Naive thymus-derived CD4-positive, alpha-beta T cell (primary cell): ENCODE measurements at places on chromosomes 2 and 18. TPM values are rescaled to one million over a fixed set of nuclear protein-coding genes. Genes with fewer than 3 reads are reported as not detected.

DNA sequence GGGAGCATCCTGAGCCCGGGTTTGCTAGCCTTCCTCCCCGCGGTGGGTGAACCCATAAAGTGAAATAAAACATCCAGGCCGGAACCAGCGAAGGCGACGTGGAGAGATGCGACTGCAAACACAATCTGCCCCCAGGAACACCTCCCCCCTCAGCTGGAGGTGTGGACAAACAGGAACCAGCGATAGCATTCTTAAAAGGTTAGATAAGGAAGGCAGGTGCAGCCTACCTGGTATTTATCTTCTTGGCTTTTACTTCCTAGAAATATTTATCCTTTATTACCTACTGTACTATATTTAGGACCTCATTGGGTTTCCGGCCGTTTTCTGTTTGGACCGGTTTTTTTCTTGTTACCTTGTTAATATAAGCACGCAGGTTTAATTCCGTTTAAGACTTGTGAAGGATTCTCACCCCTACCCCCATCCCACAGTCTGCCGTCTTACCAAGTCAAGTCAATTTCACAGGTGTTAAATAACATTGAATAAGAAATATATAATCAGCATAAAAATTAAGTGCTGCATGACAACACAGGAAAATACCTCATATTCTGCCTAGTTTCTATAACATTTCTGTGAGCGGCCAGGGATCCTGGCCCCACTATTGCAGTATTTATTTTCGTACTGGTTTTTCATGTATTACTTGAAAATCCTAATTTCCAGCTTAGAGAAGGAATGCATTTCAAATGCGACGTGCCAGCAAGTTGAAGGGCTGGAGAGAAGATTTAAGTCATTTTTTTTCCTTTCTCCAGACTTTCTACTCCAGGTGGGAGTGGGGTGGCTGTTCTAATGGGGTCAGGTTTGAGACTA is 224.0 kb upstream of the ID2 start:
- DNase-seq, result no peak

The ELOA2 gene
- total RNA-seq, result not detected

- DNase-seq, result no peak
These were observed 53.2 kb downstream of the SETBP1 start for GRCh38 chr18:44733754-44734465.

The TRABD2A gene
- 141 TPM for total RNA-seq

The TRIB2 gene
- 119 TPM for total RNA-seq

DNA sequence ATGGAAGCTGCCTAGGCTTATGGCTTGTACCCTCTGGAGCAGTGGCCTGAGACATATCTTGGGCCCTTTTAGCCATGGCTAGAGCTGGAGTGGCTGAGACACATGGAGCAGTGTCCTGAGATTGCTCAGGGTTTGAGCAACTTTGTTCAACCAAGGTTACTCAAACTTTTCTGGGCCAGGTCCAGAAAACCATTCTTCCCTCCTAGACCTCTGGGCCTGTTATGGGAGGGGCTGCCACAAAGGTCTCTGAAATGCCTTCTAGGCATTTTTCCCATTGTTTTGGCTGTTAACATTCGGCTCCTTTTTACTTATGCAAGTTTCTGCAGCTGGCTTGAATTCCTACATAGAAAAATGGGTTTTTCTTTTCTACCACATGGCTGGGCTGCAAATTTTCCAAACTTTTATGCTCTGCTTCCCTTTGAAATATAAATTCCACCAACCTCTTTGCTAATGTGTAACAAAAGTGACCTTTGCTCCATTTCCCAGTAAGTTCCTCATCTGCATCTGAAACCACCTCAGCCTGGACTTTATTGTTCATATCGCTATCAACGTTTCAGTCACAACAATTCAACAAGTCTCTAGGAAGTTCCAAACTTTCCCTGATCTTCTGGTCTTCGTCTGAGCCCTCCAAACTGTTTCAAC is 84.9 kb upstream of the MAP4K3 start:
- no peak for DNase-seq

The ZSWIM2 gene
- total RNA-seq, result not detected

The CTNNA2 gene
- not detected for total RNA-seq
